ENCODE measurements at places on chromosomes 7 and 10.
A peak's percentile ranks its signal among the peaks of the same experiment; 100 is the strongest.

DNA sequence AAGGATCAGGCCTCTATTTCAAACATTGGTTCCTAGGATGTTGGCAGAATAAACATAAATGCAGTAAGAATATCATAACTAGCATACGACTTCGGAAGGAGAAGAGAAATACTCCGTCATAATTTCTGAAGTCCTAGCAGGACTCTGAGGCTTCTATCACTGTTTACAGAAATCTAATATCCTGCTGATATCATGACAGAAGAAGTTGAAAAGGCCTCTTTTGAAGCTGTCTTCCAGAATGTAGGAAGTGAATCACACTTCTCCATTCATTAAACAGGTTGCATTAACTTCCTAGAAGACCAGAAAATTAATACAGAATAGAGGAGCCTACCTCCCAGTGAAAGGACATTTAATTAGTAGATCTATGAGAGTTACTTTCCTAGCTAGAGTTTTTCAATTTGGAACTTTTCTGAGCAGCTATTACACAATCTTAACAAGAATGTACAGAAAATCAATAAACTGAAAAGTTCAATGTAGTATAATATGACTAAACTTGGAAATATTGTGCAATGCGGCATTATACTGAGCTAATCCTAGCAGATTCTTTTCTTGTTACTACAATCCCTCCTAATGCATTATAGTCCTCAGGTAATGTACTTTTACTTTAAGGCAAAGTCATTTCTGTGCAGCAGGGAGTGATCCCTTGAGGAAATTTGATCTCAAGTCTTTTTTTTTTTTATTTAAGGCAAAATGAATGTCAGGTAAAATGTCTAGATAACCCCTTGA lies 622.6 kb upstream of the CELF2 start:
- DNase-seq = no peak

GRCh38 chr10:125689955-125690569 lies 7.1 kb upstream of the TEX36 start:
- no peak for DNase-seq

DNA sequence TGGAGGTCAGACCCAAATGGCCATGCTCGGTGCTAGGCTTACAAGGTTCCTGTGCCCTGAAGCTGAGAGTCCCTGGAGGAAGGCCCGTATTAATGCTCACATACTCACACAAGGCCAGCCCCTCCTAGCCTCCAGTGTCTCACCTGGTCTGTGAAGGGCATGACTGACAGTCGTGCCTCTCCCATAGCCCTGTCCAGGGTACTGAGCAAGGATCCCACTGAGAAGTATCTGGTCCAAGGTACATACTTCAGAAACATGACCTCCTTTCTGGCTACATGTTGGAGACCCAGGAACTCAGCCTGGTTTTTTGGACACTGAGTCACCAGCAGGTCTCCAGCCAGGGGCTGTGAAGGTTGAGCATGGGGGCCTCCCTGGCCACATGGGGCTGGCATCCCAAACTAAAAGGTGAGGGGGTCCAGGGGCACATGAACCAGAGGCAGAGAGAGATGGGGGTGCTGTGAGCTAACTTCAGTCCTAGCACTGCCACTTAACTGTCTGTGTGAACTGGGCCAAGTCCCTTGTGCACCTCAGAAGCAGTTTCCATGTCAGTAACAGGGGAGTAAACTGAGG lies 17.6 kb upstream of the RASGEF1A start:
- no peak for DNase-seq

DNA sequence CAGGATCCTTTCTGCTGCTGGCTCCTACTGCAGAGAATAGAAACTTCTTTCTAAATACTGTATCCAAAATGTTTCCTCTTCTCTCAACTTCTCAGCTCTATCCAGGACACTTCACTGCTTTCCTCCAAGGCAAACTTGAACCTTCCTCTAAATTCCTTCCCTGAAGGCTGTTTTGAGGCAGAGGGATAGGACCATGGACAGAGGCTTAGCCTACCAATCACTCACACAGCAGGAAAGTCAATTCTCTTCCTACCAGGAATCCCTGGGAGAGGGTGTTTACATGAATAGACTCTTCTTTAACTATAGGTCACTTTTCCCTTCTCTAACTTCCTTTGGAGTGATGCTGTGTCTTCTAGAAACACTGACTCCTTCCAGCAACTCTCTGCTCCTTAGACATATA lies 115.6 kb upstream of the MKLN1 start:
- DNase-seq = no peak

DNA sequence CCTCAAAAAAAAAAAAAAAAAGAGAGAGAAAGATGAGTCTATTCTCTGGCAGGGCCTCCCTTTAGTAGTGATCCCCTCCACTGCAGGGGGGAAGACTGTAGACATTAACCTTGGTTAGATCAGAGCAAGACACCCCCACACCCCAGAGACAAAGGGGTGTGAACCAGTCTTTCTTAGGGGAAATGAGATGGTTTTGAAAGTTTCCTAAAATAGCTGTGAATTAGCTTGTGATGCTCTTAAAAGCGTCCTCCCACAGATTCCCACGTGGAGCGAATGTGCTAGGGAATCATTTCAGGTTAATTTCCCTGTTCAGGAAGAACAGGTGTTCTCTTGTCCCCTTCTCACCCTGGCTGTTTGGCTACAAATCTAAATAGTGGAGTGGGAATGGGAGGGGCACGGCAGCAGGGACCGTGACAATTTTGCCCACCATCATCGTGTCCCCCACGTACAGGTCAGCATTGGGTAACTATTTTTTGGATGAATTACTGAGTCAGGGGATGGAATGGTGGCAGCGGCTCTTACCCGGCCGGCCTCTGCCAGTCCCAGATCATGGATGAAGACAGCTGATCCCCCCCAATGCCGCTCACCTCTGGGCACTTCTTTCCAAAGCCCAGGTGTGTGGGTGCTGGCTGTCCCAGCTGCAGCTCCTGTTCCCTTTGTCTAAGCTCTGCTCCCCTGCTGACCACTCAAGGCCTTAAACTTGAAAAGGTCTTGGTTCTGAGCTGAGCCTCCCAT lies 152.9 kb downstream of the CCDC3 start:
- DNase-seq = no peak

- DNase-seq = no peak
Observed at GRCh38 chr10:1454428-1454827, 282.9 kb downstream of the ADARB2 start.

DNA sequence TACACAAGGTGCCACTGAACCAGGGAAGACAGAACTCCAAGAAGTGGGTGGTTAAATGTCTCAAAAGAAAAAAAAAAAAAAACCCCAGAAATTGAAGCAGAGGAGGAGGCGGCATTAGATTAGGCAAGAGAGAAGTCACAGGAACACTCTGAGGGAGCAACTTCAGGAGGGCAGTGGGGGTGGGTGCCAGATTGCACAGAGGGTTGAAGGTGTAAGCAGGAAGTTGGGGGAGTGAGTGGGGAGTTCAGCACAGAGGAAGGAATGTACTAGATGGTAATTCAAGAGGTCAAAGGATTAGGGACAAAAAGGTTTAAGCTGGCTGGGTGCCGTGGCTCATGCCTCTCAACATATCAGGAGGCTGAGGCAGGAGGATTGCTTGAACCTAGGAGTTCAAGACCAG lies 110.0 kb upstream of the PDLIM1 start:
- no peak for DNase-seq

DNA sequence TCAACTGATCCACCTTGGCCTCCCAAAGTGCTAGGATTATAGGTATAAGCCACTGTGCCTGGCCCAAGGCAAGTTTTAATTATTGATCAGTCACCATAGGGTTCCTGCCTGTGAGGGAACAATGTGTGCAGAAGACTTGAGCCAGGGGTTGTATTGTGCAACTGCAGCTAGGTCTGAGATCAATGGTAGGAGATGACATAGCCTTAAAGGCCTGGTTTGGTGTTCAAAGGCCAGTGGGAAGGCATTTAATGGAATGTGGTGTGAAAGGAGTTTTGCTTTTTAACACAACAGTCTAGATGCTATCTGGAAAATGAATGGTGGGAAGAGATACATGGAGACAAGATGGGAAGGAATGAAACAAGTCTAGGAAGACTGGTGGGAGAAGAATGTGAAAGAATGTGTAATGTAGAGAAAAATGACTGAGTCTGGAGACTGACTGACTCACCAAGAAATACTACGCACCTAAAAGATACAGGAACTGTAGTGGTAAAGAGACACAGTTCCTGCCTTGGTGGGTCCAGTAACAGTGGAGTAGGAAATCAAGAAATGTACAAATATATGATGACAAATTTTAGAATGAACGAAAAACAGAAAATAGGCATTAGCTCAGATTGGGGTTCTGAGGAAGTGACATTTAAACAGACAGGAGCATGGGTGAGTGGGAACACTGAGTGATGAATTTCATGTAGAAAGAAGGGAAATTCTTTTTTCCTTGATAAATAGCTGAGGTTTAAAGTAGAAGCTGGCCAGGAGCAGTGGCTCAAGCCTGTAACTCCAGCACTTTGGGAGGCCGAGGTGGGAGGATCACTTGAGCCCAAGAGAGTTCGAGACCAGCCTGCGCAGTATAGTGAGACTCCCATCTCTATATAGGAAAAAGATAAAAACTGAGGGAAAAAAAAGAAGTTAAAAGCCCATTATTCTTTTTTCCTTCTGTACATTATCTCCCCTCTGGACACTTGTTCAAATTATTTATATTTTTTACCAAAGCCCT lies 9.4 kb downstream of the HNRNPF start:
- DNase-seq = no peak

- no peak for DNase-seq
Observed at GRCh38 chr7:28649811-28650210, 237.5 kb downstream of the CREB5 start.

DNA sequence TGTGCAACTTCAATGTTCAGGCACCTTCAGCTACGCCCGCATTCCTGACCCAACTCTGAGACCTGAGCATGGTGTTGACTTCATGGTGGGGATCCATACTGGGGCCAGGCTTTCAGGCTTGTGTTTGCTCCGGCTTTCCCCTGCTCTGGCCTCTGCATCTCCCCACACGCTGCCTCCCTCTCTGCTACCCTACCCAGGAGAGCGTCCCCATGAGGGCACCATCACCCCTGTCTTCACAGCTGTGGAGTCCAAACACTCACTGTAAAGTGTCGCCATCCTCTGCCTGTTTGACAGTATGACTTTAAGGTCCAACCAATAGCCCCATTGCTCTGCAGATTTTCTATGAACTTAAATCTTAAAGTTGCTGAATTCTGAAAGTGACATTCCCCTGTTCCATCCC lies 199.0 kb upstream of the GRB10 start:
- DNase-seq = no peak

GRCh38 chr10:21873198-21873597 lies 130.3 kb downstream of the DNAJC1 start:
- no peak for DNase-seq

DNA sequence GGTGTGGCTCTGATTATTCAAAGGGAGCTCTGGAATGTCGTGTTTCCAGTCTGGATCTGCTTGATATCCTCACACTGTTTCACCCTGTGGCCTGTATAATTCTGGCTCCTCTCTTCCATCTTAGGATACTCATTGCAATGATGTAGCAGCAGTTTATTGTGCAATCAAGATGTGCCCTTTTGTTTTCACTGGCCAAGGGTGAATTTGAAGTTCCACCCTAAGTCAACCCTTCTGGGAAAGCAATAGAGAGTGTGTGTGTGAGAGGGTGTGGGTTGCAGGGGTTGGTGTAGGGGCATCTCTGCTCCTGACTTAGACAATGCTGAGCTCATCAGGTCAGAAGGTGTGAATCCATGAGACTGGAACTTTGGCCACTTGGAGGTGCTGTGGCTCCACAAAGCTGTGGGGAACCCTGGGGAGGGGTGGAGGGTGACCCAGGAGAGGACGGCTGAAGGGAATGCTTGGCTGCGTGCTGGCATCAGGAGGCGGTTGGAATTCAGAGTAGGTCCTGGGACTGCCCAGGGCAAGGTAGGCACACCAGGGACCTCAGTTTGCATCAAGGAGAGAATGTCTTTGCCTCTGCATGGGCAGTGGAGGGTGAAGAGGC lies 118.0 kb upstream of the PRSS58 start:
- DNase-seq = no peak

DNA sequence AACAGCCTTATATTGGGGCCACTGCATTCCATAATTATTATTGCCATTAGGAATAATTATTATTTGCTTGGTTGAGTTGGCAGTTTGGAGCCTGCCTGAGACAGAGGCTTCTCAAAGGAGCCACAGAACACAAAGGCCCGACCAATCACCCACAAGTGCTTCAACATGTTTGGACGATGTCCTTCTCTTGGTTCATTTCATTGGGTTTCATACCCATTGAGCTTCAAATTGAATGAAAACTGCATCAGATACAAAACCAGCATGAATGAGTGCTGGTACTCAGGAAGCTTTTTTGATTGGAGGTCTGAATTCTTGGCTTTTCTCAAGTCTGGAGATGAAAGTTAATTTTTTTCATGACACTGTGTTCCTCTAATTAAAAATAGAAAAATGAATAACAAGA lies 168.3 kb downstream of the CREB5 start:
- no peak for DNase-seq

DNA sequence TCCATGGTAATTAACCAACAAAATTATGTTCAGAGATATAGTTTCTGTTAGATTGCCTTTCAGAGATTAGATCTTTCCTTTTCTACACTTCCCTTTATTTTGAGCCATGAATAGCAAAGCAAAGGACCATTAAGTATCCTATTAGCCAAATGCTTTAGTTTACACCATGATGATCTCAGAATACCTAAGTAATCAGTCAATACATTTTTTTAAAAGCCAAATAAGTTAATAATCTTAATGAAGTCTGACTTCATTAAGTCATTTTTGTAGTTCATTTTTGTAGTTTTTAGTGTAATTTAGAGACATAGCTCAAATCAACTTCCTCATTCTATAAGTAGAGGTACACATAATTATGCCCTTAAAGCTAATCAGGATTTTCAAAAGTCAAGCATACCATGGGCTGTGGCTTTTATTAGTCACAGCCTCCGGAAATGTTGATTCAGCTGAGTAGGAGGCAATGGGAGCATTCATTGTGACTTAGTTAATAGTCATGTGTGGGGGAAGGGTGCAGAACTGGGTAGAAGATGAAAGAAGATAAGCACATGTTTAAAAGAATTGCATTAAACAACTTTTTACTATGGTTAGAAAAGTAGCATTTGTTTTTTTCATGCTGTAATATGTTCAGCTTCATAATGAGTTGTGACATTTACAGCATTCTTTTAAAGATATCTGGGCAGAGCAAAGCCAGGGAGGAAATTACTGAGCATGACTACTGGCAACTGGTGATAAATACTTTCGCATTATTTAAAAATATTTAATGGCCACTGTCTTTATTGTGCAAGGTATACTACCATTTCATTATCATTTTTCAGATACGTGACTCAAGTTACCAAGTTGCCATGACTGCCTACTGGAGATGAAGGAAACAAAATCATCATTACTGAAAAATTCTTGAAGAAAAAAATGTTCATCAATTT lies 57.3 kb upstream of the CCDC71L start:
- peak; percentile 12 for DNase-seq

DNA sequence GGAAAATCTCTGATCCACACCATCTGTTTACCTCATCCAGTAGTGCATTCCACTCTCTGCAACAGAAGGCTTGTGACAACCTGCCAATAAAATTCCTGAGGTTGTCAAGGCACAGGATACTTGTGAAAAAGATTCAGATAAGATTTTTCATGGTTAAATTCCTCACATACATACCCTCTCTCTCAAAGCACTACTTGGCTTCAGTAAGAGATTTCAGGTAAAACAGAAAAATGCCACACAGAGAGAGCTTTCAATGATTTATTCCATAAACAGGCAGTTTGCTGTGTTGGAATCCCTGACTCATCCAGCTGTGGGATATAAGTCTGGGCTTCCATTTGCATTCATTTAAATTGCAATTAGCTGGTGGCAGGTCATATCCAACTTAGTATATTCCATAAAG lies 99.7 kb upstream of the CAV2 start:
- DNase-seq = no peak

All from T-helper 9 cell (primary cell).